Hematopoietic multipotent progenitor cell (in vitro differentiated cells): ENCODE measurements at places on chromosomes 5 and 9. TPM values are rescaled to one million over a fixed set of nuclear protein-coding genes. Genes with fewer than 3 reads are reported as not detected.
A peak's percentile ranks its signal among the peaks of the same experiment; 100 is the strongest.

GRCh38 chr5:6822068-6822467 is 108.8 kb downstream of the TENT4A start:
- no peak for DNase-seq

DNA sequence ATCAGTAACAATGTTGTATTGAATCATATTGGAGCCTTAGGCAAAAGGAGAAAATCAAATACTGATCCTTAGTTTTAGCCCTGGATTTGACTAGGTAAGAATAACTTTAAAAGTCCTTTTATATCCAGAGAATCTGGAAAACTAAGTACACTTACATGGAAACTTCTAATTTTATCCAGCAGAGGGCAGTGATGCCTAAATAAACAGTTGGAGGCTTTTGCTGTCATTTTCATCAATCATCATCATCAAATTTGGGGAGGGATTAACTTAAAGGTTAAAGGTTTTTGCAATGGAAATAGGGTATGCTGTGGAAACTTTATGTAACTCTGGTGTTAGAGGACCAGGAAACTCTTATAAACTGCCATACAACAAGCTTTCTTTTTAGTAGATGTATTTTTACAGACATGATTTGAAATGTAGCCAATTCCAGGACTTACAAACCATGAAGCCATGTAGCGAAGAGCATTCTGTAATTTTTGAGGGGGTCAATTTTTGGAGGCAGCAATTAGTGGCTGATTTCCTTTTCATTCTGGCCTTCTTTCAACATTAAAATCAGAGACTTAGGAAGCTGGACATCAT is 112.7 kb downstream of the OSTF1 start:
- peak; percentile 70 for DNase-seq

DNA sequence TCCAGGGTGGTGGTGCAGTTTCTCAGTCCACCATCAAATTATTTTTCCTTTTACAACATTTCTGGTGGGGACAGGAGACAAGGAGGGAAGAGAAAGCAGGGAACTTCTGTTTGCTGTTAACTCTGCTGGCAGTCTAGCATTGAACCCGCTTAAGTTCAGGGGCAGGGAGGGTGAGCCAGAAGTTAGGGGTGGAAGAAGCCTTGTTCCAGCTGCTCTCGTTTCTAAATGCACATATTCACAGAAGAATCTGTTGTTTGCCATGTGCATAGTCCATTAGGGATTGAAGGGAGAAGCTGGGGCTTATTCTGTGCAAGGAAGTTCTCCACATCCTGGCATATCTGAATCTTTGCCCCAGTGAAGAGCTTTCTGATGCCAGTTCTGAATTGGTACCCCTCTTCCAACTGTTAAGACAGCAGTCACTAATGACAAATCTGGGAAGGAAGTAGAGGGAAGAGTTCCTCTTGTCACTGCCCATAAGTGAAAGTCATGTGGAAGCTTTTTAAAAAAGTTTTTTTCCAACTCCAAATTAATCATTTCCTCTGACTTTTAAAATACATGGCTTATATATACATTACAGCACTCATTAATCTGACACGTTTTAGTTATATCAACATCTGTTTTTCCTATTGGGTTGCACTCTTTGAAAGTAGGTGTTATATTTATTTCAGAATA is 32.6 kb upstream of the ACOT12 start:
- no peak for DNase-seq

SLC1A3 gene
- total RNA-seq: 1.3 TPM

SPATA31D4 gene
- total RNA-seq: not detected

BTNL9 gene
- total RNA-seq: under 0.01 TPM

FAM169A gene
- total RNA-seq: 13.7 TPM

MYMK gene
- total RNA-seq: not detected
